ENCODE measurements at places on chromosomes 1 and 21.

GRCh38 chr1:231232870-231233734 is 7.9 kb upstream of the GNPAT start:
- DNase-seq = no peak

GRCh38 chr1:190102757-190103326 is 374.8 kb downstream of the BRINP3 start:
- DNase-seq = no peak

DNA sequence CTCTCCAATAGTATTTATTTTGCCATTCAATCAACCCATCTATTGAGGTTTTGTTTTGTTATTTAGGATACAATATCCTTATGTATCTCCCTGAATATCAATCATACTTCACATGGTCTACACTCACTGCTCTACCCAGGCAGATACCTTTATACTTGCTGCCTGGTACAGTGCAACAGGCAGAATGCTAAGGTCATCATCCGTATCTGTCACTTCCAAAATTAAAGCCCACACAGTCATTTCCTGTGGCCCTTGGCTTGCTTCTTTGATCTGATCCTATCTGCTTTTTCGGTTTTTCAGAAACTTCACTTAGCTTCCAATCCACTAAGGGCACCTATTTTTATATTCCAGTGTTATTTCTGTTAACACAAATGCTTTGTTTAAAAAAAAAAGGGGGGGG is 22.3 kb upstream of the ZZZ3 start:
- no peak for DNase-seq

DNA sequence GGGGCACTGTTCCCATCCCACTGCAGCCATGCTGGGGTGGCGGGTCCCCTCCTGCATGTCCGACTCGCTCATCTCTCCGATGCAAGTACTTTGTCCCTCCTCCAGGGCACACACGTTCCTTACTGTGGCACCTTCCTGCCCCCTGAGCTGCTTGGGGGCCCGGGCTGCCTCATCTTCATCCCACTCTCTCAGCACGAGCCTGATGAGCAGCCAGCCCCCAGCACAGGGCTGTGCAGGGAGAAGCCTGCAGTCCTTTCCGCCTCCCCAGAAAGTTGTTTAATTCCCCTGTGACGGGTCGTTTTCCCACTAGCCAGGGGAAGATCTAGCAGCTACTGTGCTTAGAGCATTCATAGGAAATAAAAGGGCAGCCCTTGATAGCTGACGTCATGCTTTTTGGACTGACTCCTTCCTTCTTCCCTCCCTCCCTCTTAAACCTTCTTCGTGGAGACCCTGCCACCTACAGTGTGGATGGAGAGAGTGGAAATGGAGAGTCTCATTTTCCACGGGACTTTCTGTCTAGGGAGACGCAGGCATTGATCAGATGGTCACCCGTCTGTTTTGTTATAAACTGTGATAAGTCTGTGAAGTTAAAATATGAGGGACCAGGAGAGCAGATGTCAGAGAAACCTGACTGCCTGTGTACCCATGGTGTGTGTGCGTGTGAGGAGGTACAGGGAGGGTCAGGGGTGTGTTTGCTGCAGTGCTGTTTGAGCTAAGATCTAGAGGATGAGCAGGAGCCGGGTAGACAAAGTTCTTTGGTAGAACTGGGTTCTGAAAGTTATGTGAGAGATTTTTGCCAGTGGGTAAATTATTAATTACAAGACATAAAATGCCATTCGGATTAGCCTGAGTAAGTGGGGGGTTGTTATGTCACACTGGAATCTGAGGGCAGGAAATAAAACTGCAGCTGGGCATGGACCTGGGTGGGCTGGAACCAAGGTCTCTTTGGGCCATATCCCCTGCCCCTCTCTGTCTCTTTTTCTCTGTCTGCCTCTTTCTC is 34.3 kb downstream of the GPR137B start:
- no peak for DNase-seq

GRCh38 chr1:35929730-35930592 is 944 bp upstream of the AGO3 start:
- DNase-seq = peak; percentile 38

DNA sequence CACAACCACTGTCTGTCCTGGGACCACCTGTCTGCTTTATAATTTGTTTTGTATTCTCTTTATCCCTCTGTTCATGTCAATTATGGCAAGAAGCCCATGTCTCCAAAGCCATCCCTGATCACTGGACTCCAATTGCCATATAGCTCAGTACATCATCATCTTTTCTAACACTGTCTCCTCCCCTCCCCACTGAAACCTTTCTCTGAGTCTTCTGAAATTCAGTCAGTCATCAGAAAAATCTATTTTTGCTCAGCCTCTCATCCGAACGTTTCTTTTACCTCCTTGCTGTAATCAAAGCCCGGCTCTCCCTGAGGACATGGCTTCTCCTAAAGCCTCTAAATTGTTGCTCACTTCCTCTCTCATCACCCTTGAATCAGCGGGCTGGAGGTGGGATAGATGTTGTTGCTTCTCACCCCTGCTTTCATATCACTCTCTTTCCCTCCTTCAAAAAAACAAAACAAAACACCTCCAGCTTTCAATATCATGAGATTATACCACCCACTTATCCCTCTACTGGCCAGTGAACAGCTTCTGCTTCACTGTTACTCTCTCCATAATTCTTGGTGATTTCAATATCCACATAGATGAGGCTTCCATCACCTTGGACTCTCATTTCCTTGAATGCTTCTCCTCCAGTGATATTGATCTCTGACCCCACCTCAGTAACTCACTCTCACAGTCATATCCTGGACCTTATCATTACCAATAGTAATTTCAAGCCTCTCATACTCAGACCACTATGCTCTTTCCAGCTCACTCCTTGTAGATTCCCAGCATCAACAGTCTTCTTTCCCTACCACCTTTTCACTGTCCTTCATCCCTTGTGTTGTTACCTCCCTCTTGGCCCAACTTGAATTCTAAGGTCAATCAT is 27.8 kb downstream of the RAB3B start:
- no peak for DNase-seq

DNA sequence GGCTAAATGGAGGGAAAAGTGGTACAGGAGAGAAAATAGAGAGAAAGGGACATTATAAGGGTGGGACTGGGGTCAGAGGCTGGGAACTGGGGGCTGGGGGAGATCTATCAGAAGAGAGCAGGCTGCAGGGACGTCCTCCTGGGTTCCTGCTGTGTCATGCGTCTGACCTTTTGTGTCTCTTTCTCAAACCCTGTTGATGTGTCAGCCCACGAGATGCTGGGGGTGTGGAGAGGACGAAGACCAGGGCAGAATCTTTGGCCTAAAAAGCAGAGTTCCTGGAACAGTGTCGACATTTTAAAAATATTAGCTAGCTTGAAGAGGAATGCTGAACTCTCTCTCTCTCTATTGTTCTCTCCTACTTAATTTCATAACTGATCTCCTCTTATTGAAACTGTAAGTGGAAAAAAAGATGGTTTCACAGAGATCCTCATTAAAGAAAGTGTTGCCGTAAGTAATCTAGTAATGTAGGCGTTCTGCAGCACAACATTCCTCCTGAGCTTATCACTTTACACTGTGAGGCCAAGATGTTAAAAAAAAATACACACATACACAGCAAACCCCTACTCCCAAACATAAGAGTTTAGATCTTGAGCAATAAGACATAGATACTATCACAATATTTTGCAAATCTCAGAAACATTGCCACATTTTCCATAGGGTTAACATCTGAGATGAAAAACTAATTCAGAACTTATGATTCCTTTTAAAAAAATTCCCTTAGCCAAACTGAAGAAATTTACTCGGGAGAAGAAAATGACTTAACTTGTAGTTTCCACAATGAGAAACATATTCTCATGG is 52.6 kb downstream of the RUNX1 start:
- no peak for DNase-seq

- peak; percentile 25 for DNase-seq
Observed at GRCh38 chr1:41517062-41517438, 32.6 kb upstream of the EDN2 start.

DNA sequence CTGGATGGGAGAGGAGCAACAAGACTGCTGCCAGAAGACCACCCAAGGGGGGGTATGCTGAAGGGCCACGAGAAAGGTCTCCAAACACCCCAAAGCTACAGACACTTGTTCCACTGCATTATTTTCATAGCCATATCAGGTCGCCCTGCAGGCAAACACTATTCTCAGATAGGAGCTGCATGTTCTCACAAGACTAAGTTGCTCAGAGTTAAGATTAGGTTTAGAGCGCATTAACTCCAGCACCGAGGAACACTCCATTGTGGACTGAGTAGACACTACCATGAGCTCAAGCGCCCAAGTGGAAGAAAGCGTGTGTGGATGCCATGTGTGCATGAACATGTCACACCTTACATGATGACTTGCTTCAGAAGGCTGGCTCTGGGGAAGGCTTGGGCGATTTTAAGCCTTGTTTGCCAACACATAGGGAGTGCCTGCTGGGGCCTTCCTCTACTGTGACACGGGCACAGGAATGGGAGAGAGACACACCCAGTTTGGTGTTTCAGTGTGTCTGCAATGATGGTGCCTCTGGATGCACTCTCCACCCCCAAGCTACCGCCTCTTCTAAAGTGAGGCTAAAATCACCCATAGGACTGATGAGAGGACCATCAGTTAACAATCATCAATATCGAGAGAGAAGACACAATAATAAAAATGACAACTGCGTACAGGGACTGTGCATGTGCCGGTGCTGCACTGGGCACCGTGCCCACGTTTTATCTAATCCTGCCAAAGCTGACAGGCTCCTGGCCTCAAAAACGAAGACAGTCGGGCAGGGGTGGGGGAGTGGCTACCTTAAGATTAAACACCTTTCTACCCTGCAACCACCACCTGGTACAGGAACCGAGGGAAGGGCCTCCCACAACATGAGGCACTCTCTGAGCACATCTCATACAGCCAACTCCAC is 34.9 kb downstream of the SSBP3 start:
- no peak for DNase-seq

- DNase-seq = no peak
Observed at GRCh38 chr1:53642215-53642555, 96.8 kb downstream of the GLIS1 start.

DNA sequence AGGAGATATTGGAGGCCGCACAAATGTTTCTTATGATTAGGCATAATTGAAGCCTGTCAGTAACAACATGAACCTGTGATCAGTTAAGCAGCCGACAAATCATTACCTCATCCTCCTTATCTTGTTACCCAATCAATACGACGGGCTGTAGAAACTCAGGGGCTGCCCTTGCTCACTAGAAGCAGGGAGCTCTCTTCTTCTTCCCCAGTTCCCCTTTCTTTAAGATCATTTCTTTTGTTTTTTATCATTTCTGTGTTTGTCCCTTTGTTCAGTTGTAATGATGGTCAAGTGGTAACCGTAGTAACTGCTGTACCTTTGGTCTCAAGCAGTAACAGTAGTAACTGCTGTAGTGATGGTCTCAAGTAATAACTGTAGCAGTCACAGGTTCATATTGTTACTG is 13.8 kb upstream of the FCGR2A start:
- no peak for DNase-seq

- no peak for DNase-seq
Observed at GRCh38 chr1:81578867-81579266, 221.9 kb upstream of the ADGRL2 start.

GRCh38 chr21:15732290-15732995 is 2.7 kb downstream of the USP25 start:
- DNase-seq = peak; percentile 80

- no peak for DNase-seq
Observed at GRCh38 chr1:85363092-85363491, 86.7 kb upstream of the BCL10 start.

GRCh38 chr1:26126321-26127084 is 14.9 kb downstream of the PDIK1L start:
- DNase-seq = peak; percentile 75

GRCh38 chr1:37089750-37090149 is 55.4 kb upstream of the GRIK3 start:
- DNase-seq = no peak

DNA sequence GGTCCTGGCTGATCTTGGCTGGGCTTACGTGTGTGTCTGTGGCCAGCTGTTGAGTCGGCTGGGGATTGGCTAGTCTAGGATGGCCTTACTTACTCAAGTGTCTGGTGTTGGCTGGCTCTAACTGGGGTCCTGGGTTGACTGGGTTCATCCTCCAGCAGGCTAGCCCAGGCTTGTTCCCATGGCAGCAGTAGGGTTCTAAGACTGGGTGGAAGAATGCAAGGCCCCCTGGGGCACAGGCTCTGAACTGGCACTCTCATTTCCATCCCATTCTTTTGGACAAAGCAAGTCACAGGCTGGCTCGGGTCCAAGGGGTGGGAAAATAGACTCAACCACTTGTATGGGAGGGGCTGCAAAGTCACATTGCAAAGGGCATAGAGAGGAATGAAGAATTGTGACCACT is 7.9 kb upstream of the OPRD1 start:
- DNase-seq = no peak

GRCh38 chr1:33001282-33001681 is 35.4 kb downstream of the AK2 start:
- DNase-seq = no peak

DNA sequence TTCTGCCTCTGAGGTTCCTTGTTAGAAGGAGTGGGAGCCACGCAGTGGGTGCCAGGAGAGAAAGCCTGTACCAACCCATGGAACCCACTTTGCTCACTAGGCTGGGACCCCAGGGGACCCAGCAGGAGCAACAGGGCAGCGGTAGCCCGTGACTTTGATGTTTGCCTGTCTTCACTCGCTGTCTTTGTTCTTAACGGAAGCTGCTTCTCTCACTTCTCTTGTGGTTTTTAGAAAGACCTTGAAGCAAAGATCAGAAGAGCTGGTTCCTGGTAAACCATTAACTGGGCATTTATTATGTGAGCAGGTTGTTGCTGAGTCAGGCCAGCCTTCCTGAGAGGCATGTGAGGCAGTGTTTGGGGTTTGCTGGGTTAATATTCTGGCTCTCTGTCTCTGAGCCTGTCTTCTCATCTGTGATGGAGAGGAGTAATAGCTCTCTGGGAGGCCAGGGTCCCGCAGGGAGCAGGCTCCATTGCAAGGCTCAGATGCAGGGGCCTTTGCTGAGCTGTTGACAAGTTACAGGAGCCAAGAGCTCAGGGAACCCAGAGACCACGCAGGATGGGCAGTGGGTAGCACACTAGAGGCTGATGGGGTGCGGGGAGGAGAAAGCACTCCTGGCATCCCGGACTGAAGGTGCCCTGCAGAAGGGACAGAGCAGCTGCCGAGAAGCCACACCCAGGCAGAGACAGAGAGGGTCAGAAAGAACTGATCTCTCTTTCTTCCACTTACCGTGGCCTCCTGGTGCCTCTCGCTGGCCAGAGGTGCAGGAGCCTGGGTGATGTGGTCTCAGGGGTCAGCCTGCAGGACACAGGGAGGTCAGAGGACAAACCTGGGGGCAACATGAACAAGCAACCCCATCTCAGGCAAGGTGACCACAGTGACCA is 367.5 kb upstream of the C1orf174 start:
- DNase-seq = peak; percentile 12

- DNase-seq = no peak
Observed at GRCh38 chr1:202200112-202200548, 6.5 kb downstream of the LGR6 start.

DNA sequence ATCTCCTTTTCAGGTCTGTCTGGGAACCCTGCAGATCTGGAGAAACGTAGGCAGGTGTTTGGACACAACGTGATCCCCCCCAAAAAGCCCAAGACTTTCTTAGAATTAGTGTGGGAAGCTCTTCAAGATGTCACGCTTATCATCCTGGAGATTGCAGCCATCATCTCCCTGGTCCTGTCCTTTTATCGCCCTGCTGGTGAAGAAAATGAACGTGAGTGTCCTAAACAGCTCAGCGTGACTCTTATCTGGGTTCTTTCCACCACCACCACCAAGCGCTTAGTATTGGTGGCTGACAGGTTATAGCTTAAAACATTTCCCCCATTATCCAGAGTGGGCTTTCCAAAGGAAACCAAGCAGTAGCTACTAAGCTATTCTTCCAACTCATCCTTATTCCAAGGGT is 66.8 kb upstream of the LAX1 start:
- no peak for DNase-seq
